ENCODE measurements at places on chromosomes 3 and 15.
A peak's percentile ranks its signal among the peaks of the same experiment; 100 is the strongest.

DNA sequence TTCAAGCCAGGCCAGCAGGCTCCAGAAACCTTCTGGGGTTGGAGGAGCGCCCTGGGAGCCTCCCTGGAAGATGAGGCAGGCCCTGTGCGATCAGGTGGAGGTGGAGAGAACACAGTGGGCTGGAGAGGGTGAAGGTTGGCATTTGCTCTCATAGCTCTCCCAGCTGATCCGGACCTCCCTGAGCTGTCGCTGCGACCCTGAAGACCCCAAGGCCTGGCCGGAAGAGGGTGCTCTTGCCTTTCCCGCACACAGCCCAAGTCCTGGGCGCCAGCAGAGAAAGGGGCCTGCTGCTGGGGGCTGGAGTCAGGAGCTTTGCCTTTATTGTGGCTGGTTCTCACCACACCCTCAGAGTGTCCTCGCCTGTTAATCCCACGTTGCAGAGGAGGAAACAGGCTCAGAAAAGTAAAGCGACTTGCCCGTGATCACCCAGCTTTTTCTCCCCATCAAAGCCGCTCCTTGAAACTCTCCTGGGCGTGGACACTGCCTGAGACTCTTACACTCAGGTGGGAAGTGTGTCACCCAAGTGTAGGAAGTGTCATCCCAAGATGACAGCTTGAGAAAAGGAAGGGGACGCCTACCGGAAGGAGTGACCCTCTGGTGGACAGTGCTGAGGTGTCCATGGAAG, 8.6 kb upstream of the RPL29 start:
- no peak for DNase-seq

GRCh38 chr3:106386050-106386449, 517.2 kb upstream of the CBLB start:
- DNase-seq: no peak

DNA sequence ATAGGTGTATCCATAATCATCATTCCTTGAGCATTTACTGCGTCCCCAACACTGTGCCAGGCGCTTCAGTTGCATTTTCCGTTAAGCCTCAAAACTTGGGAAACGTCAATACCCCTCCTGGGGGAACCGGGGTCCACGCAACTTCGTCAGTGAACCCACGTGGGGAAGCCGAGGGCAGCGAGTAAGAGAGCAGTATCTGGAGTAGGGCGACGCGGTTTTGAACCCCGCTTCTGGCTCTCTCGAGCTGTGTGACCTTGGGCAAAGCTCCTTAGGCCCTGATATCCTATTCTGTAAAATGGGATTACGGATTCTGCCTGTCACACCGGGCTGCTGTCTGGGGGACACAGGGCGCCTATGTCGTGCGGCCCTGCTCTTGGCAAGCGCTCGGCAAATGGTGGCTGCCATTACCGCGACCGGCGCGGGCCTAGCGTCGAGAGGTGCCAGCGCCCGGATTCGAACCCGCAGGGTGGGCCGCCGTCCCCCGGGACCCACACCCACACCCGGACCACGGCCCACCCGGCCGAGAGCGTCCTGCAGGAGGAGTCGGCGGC, 590 bp downstream of the POLG start:
- DNase-seq: no peak

GRCh38 chr15:70092464-70093027, 5.2 kb downstream of the TLE3 start:
- DNase-seq: no peak

DNA sequence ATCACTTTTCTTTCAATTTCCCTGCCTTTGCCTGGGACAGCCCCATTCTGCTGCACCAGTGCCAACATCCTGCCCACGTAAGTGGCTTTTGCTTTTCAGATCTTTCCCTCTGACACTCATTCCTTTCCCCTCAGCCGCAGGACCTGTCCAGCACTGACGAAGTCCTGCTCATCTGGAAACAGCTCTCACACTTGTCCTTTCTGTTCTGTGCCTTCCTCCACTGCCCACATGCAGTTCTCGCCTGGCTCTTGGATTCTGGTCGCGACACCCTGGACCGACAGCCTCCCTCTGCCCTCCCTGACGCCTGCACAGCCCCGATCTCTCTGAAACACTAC, 99.7 kb downstream of the ADCY5 start:
- no peak for DNase-seq

DNA sequence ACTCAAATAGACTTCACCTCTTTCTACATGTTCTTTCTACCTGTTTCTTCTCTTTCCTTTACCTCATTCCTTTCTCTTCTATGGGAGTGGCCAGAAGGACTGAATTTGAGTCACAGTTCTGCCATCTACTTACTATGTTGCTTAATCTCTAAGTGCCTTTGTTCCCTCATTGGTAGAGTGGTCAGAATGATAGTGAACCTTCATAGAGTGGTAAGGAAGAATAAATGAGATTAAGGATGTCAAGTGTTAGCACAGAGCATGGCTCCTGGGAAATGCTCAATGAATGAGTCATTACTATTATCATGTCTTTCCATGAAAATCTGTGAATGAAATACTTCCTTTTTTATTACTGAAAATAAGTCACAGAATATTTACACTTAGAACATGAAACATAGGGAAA, 17.5 kb downstream of the TMEM207 start:
- no peak for DNase-seq

- DNase-seq: no peak
These were observed 207.8 kb downstream of the THSD4 start for GRCh38 chr15:71323082-71323481.

GRCh38 chr15:65612616-65612946, 1.6 kb upstream of the INTS14 start:
- no peak for DNase-seq

GRCh38 chr3:104738271-104738670, 628.4 kb upstream of the ALCAM start:
- no peak for DNase-seq

DNA sequence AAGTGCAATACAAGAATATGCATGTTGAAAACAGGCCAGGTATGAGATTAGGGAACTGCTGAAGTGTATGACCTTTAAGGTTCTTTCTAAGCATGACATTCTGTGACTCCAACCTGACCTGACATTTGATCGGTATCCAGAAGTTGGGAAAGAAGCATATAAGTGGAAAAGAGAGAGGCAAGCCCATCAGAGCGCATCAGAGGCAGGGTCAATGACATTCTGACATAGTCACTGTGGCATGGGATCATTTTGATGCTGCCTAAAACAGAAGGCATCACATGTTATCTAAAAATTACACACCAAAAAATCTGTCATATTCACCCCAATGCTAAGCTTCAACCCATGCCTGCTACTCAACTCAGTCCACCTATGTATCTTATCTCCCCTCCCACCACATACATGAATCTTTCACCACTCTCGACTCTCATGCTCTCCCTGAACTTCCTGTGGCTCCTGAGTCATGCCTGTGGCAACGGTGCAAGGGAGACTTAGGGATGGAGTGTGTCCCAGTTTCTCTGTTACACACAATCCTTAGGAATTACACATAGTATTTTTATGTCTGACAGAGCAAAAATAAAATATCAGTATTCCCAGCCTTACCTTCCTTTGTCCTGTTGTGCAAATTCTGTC, 20.5 kb upstream of the LRRN1 start:
- DNase-seq: no peak

DNA sequence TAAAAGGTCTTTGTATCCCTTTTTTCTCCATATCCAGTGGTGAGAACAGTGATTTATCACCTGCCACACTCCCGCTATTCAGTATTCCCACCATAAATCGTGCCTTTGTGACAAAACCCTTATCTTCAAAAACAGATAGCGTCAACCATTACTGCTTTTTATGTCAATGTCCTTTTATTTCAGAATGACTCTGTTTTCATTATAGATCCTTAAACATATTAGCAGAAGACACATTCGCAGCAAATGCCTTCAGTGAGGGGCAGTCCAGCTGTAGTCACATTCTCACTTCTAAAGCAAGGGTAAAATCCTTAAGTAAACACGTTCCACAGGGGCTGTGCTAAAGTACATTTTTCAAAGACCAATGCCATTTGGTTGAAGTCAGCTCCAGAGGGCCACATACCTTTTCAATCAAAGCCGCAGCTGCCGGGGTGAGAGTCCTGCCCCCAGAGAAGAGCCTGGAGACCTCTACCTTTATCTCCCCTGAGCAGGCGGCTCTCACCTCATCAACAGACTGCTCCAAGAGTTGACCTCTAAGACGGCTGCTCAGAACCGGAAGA, 53.4 kb downstream of the PDZRN3 start:
- no peak for DNase-seq

GRCh38 chr15:70035051-70035718, 62.5 kb downstream of the TLE3 start:
- DNase-seq: no peak

- peak; percentile 34 for DNase-seq
These were observed 23.5 kb upstream of the RAP2B start for GRCh38 chr3:153138276-153139210.

- DNase-seq: no peak
These were observed 93.0 kb upstream of the WNT7A start for GRCh38 chr3:13972679-13973379.

GRCh38 chr15:87167055-87167454, 1087.4 kb downstream of the AGBL1 start:
- DNase-seq: no peak

GRCh38 chr3:134903837-134904236, 108.8 kb downstream of the EPHB1 start:
- DNase-seq: no peak

- no peak for DNase-seq
These were observed 43.4 kb downstream of the SPG11 start for GRCh38 chr15:44620081-44620480.

GRCh38 chr3:182925944-182926337, 54.4 kb downstream of the DCUN1D1 start:
- DNase-seq: no peak

GRCh38 chr15:59570315-59570714, 41.3 kb upstream of the GCNT3 start:
- no peak for DNase-seq

DNA sequence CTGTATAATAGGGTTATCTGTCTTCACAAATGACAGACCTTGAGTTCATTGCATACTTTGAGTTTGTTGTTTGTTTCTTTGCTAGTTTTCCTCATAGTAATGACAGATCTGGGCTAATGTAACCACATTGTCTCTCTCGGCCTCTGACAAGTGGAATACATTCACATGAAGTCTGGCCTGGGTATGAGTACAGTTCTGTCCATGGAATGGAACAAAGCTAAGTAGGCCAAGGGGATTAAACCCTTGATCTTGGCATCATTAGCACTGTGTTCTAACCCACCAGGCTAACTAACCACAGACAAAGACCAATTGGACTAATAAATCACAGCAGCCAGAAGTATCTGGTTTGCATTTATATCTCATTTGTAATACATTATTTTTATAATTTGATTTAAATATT, 7.6 kb upstream of the VGLL3 start:
- no peak for DNase-seq

- DNase-seq: no peak
These were observed 556.3 kb upstream of the TBL1XR1 start for GRCh38 chr3:177753451-177754155.

GRCh38 chr15:93244696-93245660, 156.0 kb upstream of the RGMA start:
- DNase-seq: no peak

- DNase-seq: no peak
These were observed 21.6 kb downstream of the MCTP2 start for GRCh38 chr15:94252906-94253491.

GRCh38 chr15:56356616-56357015, 8.6 kb upstream of the TEX9 start:
- DNase-seq: no peak

GRCh38 chr3:140924097-140924873, 17.4 kb upstream of the SLC25A36 start:
- no peak for DNase-seq

DNA sequence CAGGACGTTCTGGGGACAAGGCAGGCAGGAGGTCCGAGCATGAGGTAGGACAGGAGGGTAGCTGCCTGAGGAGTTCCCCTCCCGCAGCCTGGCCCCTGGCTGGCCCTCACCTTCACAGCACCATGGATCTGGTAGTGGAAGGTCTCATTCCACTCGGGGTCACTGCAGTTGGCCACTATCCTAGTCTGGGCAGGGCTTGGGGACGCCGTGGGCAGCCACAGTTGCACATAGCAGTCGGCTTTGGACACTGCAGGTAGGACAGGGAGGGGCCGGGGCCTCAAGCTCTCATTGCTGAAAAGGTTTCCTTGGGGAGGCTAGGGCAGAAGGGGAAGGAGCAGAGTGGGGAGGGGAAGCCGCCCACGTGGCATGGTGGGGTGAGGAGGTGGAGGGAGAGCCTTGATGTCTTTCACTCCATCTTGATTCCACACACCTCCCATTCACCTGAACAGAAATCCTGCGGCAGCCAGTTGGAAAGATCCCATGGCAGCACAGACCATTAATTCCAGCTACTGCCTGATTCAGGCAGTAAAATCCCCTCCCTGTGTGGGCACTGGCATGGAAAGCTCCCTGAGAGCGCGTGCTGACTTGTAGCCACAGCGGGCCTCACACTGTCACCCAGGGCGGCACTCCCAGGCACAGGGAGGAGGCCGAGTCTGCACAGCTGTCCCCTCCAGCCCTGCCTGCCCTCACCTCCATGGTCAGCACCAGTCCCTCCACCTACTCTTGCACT, 2.1 kb downstream of the PLA2G4F start:
- no peak for DNase-seq

DNA sequence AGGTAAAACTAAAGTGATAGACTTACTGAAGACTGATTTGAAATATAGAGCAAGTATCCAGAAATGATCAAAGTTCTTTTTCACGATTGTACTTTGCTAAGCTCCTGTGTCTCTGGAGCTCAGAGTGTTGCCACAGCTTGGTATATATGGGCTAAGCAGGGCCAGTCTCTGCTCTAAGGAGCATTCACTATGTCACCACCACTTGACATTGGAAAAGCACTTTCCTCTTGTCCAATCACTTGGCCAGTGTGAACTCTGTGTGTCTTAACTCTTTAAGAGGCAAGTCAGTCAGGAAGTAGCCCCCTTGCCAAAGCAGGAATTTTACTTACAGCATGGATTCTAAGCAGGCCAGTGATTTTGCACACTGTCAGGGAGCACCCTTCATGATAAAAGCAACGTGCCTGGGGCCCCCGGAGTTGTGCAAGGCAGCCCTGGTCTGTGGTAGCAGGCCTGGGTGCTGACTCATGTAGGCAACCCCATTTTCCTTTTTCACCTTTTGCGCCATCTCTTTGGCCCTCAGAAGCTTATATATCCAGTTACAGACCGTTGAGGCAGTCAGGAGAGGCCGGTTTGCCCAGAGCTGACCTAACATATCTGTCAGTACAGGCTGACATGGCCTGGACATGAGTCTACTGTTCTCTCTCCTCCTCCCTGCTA, 73.0 kb downstream of the HCN4 start:
- no peak for DNase-seq

- DNase-seq: peak; percentile 57
These were observed 68.0 kb downstream of the ATP2B2 start for GRCh38 chr3:10437272-10437994.

All from stimulated activated CD4-positive, alpha-beta T cell treated with anti-CD3 and anti-CD28 coated beads, Interleukin-12 subunit alpha, Interleukin-12 subunit beta, amount 100 ng/mL, for 4 hours (primary cell).